ENCODE measurements at places on chromosomes 7 and 10.

DNA sequence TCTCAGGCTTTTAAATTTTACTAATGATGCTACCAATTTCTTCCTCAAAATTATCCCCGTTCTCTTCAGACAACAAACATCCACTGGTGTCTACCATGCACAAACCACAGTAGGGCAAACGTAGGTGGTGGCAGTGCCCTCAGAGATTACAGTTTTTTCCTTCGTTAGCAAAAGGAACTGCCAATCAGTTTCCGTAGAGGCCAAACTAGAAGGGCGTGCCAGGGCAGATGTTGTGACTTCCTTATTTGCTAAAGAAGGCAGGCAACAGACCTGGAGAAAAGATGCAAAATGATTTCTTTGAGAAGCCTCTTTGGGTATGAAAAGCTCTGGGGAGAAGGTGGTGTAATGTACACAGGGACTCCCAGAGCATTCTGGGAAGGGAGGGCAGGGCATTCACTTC, 7.6 kb upstream of the FAM180A start:
- DNase-seq, result no peak

DNA sequence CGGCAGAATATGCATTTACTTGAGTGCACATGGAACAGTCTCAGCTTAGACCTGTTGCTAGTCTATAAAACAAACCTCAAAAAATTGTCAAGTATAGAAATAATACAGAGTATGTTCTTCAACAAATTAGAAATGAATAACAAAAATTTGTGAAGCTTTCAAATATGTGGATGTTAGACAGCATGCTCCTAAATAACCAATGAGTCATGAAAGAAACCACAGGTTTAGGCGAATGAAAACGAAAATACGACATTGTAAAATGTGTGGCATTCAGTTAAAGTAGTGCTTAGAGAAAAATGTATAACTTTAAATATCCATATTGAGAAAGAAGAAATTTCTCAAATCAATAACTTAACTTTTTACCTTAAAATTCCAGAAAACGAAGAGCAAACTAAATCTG, 760.0 kb upstream of the SORCS1 start:
- no peak for DNase-seq

DNA sequence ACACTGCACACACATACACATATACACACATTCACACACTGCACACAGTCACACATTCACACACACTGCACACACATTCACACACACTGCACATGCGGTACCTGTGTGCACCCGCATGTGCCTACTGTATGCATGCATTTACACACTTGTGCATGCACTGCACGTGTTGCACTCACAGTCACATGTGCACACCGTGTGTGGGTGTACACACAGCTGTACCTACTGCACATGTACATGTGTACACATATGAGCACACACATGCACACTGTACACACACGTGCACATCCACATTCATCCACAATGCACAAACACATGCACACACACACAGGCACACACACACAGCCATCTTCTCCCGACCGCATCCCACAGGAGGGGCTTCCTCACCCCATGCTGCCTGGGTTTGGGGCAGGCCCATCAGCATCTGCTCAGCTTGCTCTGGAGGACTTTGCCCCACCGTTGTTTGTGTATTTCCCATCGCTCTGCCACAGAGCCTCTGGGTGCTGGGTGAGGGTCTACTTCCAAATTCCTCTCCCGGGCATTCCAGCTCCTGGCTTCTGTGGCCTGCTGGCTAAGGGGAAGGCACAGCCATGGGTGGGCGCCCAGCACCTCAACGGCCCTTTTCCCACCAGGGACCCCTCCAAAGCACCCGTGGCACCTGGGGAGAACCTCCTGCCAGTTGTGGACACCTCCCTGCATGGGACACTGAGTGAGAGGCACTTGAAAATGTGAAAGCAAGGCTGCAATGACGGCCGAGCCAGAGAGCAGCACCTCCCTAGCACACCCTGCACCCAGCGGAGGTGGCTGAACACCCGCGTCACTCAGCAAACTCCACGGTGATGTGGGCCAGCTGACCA, 324.3 kb downstream of the PTPRN2 start:
- no peak for DNase-seq

GRCh38 chr7:111226800-111227199, 135.9 kb downstream of the LRRN3 start:
- DNase-seq, result no peak

DNA sequence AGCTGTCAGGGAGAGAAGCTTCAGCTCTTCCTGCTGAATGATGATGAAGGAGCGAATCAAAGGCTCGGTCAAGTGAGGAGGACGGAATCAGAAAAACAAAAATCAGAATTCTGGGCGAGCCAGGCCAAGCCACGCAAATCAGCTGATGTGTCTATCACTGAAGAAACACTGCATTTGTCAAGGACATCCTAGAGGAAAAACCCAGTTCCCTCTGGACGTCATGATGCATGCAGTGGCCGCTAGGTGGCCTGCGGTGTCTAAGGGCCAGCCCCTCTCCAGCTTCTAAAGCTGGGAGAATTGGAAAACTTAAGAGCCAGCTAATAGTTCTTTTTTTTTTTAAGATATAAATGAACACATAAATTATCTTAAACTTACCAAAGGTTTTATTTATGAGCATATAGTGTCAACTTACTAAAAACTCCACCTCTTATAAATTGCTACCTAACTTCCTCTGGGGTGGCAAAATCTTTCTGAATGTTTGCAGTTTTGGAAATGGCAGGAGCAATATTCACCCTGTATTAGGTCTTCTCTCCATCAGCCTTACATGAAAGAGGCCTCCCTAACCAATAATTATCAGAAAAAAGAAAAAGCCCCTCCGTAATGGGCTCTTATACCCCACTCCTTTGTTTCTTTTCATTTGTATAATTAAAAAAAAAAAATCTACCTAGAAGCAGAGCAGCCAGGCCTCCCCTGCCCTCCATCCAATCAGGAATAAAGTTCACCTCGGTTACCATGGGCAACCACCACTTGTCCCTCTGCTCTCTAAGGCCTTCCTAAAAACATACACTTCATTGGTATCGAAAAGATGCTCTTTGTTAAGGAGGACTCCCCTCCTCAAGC, 186.8 kb downstream of the USP6NL start:
- DNase-seq, result peak; percentile 30

- no peak for DNase-seq
These were observed 7.7 kb downstream of the XPNPEP1 start for GRCh38 chr10:109915566-109915965.

- DNase-seq, result no peak
These were observed 23.4 kb upstream of the GSAP start for GRCh38 chr7:77439572-77439971.

- DNase-seq, result no peak
These were observed 24.9 kb downstream of the STEAP4 start for GRCh38 chr7:88281749-88282148.

DNA sequence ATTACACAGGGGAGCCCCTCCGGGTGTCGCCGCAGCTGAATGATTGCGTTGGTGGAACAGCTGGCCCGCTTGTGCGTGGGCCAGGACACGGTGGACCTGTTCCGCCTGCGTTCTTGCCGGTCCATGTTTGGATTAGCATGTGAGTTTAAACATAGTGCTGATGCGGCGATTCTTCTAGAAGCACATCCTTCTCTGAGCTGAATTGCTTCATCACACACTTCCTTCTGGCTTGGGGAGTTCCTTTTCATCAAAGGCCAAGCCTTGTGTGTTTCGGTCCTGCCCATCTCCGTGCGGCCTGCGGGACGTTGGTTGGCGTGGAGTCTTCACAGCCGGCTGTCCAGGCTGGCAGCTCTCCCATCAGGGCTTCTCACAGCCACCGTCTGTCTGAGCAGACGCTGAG, 45.5 kb upstream of the SLC29A4 start:
- DNase-seq, result peak; percentile 49

DNA sequence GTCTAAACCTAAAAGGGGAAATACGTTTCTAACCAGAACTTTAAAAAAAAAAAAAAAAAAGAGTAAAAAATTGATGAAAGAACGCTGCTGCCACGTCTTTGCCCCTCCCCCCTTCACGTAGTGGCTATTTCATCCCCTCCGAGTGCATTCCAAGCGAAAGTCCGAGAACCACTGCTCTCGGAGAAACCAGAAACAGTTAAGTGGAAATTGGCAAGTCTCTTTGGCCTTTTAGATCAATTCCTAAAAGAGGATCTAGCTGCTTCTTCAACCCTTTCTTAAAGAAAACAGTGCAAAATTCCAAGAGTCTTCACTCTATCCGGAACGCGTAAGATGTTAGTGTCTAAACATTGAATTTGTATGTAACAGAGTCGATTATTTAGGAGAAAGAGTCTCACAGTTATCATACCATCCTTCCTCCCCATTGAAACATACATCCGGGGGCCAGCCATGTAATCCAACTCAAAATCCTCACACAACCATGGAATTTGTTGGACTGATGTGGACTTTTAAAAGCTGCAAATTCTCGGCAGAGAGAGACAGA, 1.1 kb downstream of the P4HA1 start:
- peak; percentile 65 for DNase-seq

DNA sequence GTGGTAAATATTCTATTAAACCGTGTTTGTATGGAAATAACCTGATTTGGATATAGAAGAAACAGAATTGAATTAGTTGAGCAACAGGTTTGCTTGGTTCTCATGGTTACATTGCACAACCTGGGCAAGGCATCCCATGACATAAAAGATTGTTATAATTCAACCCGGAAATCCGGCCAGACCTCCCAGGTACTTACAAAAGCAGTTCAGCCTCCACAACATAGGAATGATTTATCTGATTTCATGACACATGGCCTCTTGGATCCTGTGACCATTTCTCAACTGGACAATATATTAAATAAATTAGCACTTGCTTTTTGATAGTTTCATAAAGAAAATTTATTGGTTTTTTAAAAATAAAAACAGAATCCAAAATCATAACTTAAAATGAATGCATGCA, 55.1 kb upstream of the PTPN12 start:
- no peak for DNase-seq

DNA sequence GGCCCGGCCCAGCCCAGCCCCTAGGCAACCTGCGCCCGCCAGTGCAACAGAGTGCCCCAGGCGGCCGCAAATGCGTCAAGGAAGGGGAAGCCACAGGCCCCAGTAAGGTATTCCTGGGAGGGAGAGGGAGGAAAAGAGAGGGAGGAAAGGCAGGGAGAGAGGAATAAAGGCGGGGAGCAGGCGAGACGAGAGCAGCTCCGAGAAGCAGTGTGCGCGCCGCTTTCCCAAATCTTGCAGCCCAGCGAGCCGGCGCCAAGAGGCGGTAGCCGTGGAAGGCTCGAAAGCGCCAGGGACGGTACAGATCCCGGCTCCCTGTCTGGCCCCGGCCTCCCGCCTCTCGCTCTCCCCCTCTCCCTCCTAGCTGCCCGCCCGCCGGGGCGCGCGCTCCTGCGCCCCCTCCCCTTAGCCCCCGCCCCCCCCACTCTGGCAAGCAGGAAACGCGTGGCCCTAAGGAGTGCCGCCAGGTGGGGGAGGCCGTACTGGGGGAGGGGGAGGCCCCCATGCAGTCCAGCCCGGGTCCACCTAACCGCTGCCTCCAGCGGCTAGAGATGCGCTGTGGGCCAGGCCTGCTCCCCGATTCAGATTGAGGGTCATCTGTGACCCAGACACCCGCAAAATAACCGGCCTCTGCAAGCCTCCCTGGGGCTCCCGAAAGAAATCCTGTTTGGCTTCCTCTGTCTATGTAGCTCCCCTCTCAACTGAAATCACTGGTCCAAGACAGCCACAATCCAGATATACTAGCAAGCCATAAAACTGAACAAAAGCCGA, 4.3 kb downstream of the HOXA10 start:
- DNase-seq, result no peak

DNA sequence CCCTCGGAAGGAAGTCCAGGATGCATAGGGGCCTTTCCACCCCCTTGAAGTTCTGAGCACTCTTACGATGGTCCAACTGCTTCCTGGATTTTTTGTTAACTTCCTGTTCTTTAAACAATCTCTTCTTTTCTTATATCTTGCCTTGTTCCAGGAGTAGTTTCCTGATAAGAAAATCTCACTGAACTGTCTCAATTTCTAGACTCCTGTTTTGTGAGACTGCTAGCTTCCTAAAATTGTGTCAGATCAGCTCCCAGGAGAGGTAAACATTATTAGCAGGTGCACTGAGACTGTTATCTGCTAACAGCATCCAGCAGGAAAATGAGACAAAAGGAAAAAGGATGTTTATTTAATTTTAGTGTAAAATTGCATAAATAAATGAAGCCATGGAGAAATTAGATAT, 106.2 kb upstream of the PITRM1 start:
- no peak for DNase-seq

DNA sequence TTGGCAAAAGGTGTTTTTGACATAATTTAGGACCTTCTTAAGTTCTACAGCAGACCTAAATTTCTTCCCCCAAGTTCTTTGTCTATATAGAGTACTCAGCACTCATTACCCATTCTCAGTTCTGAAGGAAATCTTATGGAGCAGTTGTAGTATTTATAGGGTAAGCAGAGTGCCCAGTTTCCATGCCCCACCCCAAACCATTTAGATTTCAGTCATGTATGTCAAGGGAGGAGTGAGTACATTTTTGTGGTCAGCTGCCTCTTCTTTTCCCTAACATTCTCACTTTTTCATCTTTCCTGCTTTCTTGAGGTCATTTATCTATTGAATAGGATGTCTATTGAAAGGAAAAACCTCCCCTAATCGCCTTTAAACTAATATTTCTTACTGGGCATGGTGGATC, 83.3 kb downstream of the KAT6B start:
- DNase-seq, result no peak

GRCh38 chr10:95832216-95833041, 75.3 kb upstream of the CC2D2B start:
- no peak for DNase-seq

GRCh38 chr7:139813151-139813550, 15.9 kb upstream of the TBXAS1 start:
- no peak for DNase-seq

- DNase-seq, result no peak
These were observed 35.4 kb downstream of the NACAD start for GRCh38 chr7:45053401-45053800.

DNA sequence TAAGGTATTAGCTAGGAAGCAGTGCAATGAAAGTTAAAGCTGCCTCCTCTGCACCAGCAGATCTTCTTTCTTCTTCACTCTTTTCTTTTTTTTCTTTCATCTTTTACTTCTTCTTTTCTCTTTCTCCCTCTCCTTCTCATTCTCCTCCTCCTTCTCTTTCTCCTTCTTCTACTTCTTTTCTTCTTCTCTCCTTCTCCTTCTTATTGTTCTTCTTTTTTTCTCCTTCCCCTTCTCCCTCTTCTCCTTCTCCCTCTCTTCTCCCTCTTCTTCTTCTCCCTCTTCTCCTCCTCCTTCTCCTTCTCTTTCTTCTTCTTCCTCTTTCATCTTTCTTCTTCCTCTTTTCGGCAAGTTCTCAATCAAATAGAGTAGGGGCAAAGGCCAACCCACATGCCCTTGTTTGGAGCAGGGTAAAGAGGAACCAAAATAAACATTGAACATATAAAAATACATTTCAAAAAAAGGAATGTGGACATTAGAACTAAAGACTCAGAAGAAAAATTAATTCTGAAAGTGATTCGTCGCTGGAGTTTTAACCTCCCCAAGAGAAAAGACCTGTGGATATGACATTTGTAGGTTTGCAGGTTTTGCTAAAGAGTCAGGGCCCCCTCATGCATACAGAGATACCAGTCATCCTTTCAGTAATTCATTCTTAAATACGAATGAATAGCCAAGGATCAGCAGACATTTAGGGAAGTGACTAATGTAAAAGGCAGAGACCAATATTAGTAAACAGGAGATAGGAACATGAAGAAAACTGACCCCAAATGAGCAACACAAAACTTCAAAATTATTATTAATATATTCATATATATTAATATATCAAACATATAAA, 93.0 kb upstream of the RSU1 start:
- no peak for DNase-seq
